ENCODE measurements at places on chromosomes 6 and 20.
A peak's percentile ranks its signal among the peaks of the same experiment; 100 is the strongest.

DNA sequence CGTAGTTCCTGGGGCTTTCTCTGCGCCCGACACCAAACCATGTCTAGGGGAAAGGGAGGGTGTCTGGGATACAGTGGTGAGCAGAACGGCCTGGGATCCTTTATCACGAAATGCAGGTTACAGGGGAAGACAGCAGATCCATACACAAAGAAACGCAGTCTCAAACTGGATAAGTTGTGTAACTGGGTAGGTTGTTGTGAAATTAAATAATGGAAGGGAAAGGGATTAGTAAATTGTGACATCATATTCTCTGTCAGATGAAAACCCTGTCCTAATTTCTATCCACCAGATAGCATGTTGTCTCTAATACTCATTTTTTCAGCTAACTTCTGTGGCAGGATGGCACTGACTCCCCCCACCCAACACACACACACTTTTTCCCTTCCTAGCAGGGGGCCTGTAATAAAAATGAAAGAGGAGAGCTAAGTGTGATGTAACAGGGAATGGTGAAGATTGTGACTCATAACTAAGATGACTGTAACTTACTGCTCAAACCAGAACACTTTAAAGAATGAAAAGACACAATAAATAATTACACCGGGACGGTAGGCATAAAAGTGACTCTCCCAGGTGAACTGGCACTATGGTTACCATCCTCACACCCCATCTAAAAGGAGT is 769 bp upstream of the TRPC4AP start:
- peak; percentile 81 for DNase-seq

- DNase-seq: no peak
These were observed 43.6 kb downstream of the PLAGL2 start for GRCh38 chr20:32163951-32164350.

- DNase-seq: no peak
These were observed 1320.1 kb upstream of the GJE1 start for GRCh38 chr6:140812636-140813035.

DNA sequence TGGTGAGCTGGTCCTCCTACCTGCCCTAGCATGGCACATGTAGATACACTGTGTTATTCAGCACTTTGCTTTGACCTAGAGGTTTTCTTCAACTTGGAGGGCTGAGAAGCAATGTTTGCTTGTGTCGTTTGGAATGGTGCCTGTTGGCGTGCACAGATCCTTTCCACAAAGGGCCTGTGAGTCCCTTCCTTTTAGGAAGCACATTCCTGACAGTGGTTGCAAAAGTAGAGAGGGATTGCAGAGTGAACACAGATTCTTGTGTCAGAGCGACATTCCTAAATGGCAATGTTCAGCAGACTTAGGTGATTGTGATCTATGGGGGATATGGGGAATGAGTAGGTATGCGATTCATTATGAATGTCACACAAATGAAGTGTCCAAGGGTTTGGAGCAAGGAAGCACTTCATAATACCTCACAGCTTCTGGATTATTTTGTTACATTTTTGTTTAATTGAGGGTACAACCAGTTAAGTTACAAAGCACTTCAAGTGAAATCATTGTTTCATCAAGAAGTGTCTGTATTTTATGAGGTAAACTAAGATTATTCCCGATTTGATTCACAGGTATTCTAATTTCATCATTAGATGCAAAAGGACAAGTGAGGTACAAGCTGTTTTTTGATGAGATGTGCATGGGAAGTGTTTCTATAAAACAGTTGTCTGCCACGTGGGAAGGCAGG is 713 bp upstream of the RNF144B start:
- no peak for DNase-seq

DNA sequence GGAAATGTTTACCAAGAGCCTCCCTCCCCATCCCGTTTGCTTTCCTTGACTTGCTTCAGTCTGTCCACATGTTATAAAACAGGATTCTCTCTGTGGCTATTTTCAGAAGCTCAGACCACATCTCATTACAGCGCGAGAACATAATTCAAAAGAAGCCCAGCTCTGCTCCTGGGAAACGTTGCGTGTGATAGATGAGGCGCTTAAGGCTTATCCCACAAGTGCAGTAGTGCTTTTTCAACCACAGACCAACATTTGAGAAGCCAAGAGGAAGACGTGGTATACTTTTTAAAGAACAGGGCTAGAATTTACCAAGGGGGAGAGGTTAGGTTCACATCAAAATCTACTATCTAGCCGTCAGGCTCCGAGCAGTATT is 239.5 kb downstream of the SLC24A3 start:
- no peak for DNase-seq

DNA sequence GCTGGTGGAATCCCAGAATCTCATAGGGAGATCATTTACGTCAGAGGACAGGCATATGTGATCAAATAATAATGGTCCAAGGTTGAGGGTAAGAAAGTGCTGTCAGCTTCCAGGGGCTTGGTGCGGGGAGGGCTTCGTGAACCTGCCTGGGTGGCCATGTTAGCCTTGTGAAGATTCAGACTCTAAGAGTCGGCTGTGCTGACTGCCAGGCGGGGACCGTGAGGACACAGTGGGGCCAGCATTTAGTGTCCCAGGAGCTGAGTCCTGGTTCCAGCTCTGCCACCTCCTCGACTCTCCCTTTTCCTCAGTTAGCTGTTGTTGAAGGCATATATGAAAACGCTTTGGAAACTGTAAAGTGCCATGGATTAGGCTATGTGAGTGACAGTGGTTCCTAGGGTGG is 33.5 kb downstream of the VSTM2L start:
- DNase-seq: no peak

DNA sequence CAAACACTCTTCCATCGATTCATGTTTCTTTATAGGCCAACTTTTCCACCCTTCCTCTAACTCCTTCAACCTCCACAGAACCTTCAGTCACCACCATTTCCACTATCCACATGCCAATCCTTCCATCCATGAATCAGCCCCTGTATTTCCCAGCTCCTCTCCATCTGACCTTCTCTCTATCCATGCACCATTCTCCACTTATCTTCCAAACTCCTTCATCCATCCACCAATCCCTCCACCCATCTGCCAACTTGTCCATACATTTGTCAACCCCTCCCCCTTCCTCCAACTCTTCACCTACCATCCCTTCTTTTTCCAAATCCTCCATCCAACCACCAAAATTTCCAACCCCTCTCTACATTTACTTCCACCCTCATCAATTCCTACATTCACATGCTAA is 49.9 kb downstream of the MAFB start:
- DNase-seq: no peak

DNA sequence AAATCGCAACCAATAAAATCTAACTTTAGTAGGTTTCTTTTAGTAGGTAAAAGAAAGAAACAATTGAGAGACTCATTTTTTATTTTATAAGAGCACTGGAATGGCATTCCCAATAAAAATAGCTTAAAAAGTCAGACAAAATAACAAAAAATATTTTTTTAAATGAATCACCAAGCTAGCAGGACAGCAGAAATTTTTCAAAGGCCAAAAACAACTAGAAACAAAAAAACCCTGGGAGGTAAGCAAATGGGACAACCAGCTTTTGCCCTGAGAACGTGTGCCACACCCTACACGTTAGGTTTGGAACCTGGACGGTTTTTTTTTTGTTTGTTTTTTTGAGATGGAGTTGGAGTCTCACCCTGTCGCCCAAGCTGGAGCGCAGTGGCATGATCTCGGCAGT is 19.6 kb downstream of the GPLD1 start:
- DNase-seq: no peak

DNA sequence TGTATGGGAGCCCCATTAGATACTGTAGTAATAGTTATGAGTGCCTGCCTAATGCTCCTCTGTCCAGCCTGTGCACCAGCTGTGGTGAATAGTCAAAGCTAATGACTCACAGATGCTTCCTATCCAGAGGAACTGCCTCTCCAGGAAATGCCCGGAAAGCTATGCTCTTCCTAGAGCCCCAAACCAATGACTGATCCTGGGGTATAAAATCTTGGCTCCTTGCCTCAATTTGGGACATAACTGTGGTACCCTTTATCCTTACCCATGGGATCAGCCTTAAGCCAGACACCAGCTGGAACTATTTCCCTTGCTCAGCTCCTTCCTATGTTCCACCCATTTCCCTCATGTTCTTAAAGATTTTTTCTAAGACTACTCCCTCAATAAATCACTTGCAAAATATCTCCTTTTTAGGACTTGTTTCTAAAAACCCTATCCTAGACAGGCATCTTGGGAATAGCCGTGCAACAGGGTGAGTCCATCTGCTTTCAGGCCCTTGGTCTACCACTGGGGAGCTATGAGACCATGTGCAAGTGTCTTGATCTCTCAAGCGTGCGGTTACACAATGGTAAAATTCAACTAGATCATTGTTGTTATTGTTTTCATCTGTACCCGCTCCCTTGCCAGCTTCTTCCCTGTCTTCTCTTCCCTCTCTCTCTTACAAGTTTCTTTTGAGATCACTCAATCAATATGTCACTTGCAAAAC is 283.7 kb downstream of the BTBD3 start:
- DNase-seq: peak; percentile 93

DNA sequence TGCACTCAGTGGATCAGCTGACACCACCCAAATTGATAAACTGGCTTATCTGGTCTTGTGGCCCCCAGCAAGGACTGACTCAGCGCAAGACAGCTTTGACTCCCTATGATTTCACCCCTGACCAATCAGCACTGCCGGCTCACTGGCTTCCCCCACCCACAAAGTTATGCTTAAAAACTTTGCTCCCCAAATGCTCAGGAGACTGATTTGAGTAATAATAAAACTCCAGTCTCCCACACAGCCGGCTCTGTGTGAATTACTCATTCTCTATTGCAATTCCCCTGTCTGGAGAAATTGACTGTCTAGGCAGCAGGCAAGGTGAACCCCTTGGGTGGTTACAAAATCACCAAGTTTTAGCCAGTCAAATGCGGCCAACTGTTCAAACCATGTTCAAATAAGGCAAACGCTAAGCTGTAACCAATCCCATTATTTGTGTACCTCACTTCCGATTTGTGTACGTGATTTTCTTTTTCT is 32.5 kb downstream of the SLC22A2 start:
- DNase-seq: no peak

DNA sequence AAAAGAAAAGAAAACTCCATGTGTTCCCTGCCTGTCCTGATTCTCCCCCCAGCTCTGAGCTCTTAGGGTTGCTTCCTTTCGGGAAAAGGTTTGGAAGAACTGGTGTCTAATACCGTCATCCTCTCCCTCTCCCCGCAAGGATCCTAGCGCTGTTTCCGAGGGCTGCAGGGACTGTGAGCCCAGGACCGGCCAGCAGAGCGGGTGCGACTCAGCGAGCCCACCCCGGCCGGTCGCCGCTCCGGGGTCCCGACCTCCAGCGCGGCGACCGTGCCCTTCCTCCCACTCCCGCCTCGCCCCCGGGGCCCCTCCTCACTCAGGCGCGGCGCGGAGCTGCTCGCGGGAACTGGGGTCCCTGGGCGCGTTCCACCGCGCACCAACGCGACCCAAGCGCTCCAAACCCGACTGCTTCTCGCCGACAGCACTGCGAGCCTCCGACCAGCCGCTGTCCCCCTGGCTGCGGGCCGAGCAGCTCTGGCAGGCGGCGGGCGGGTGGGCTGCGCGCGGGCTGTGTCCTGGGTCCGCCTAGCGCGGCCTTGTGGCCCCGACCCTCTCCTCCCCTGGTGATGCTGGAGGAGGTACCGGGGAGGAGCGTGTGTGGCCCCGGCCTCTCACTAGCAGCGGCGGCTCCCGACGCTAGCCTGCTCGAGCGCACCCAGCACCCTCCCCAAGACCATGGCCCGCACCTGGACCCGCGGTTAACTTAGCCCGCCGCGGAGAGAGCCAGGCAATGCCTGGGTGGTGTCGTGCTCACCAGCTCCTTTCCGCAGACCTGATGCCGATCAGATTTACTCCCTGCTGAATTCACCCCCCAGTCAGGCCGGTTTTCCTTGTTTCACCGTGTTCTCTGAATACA is at the start of gene PLA2G7:
Gene PLA2G7, minus strand, starts transcription at position 509 of the 853 bp plus-strand sequence. CDS start 12,484 bp downstream, outside the sequence.
- no peak for DNase-seq

- DNase-seq: no peak
These were observed 111.2 kb downstream of the TAF4 start for GRCh38 chr20:61954276-61955021.

DNA sequence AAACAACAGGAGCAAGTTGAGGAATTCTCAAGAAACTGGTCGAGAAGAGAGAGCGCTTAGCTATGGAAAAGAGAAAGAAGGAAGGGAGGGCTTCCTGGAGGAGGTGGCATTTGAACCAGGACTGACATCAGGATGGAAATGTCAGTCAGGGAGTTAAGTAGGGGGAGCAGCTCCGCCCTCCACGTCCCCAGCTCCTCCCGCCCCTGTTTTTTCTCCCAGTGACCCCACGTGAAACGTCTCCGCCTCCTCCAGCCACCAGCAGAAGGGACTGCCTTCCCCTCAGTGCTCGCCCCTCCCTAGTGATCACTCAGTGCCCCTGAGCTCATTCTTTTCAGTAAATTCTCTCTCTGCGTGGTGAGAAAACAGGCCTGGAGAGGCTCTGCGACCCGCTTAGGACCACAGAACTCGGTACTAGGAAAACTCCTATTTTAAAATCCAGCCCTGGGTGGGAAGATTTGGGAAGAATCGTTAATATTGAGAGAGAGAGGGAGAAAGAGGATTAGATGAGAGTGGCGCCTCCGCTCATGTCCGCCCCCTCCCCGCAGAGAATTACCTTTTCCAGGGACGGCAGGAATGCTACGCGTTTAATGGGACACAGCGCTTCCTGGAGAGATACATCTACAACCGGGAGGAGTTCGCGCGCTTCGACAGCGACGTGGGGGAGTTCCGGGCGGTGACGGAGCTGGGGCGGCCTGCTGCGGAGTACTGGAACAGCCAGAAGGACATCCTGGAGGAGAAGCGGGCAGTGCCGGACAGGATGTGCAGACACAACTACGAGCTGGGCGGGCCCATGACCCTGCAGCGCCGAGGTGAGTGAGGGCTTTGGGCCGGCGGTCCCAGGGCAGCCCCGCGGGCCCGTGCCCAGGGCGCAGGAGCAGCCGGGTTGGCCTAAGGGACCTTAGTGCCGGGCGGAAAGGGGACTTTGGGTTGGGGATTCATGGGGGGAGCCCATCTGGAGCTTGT is 4.6 kb downstream of the HLA-DPB1 start:
- DNase-seq: no peak

- DNase-seq: no peak
These were observed 458.9 kb downstream of the HACE1 start for GRCh38 chr6:104400844-104401243.

- DNase-seq: peak; percentile 80
These were observed 37.1 kb upstream of the TFAP2A start for GRCh38 chr6:10451828-10452509.

GRCh38 chr6:106128981-106129781 is 43.0 kb downstream of the PRDM1 start:
- peak; percentile 67 for DNase-seq

DNA sequence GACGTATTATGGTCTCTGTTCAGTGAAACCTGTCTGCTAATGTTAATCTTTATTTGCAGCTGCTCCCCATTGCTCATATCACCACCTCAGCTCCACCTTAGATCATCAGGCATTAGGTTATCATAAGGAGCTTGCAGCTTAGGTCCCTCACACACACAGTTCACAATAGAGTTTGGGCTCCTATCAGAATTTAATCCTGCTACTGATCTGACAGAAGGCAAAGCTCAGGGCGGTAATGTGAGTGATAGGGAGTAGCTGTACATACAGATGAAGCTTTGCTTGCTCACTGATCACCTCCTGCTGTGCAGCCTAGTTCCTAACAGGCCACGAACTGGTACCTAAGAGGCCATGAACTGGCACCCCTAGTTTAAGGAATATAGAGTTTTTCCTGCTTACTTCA is 989.7 kb downstream of the EYS start:
- no peak for DNase-seq

- peak; percentile 6 for DNase-seq
These were observed 222.0 kb upstream of the SYNCRIP start for GRCh38 chr6:85864453-85865401.
